ENCODE measurements at places on chromosomes 3 and 15.

GRCh38 chr3:65778968-65779367 lies 259.8 kb downstream of the MAGI1 start:
- DNase-seq, result no peak

DNA sequence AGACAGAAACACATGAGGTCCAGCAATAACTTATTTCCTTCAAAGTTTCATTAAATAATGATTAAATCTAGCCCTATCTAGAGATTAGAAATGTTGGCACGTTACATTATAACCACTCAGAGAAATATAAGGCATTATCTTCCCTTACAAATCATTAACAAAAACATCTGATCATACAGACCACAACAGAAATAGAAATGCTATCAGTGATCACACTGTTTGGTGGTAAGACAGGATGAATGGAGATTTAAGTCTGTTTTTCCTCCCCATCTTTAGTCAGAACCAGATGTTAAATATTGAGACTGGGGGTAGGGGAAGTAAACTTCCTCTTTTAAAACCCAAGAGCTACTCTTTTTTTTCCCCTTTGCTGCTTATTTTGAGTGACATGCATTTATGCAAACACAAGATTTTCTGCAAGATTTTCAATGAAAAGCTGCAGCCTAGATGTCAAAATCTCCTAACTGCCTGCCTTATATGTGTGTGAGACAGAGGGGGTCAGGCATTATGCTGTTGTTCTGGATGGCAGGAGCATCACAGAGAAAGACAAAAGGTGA lies 70.4 kb downstream of the CBLB start:
- DNase-seq, result no peak

- DNase-seq, result no peak
Observed at GRCh38 chr3:135908225-135908624, 57.3 kb upstream of the PPP2R3A start.

DNA sequence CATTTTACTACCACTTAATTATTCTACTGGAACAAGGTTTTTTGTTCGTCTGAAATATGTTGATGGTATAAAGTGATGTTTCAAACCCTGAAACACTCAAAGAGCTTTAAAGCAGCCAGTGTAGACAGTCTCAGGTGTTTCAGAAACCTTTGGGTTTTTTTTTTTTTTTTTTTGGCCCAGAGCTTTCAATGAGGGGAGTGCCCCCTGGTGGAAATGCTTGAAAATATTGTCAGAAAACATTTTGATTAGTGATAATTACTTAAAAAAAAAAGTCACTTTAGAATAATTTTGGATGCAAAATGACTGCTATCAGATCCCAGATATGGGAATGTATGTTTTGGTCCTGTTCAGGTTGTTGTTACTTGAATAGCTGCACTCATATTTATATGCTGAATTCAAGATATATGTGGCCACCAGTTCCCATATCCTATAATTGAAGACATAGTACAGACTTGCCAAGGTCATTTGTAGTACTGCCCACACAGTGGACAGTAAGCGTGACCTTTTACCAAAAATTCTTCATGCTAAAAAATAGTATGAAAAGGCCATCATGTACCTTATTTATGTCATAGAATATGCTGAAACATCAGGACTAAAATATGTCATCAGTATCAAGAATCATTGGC lies 35.9 kb downstream of the SATB1 start:
- no peak for DNase-seq

DNA sequence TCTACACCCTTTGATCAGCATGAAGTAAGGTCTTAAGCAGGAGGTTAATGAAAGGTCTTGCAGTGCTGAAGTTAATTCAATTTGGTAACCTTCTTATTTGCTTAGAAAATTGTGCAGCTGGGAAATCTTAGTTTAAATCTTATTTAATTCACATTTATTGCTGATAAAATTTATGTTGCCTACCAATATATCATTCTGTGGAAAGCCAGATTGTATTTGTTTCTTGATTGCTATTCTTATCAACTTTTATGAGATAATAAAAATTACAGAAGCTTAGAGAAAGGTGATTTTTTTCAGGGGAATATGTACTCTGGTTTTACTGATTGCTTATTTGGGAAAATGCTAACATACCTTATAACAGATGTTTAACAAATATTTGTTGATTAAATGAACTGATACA lies 64.0 kb upstream of the PAQR5 start:
- no peak for DNase-seq

DNA sequence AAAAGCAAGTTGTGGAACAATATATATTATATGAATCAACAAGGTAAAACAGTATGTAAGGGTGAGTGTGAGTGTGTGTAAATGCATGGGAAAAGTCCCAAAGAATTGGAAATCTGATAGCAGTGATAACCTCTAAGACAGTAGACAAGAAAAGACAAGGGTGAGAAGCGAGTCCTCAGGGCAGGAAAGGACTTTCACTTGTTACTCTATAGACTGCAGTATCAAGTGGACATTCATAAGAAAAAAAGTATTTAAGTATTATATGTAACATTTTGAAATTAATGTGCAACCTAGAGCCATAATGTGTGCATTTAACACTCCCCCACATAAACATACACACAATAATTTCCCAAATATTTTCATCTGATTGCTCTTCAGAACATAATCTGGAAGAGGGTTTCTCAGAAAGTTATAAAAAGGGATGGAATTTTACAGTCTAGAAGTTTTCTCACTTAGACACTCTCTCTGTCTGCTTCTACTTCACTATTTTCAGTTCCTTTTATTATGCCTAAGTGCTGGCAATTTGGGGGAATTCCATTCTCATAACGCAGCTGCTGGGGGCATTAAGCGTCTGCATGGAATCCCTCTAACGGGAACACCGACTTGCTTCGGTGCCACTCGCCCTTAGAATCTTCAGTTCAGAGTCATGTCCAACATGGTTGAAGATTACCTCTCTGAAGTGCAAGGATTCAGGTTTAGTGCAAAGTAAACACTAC lies 50.0 kb upstream of the CDIN1 start:
- no peak for DNase-seq

GRCh38 chr3:51709004-51709420 lies 2.1 kb downstream of the GRM2 start:
- no peak for DNase-seq

DNA sequence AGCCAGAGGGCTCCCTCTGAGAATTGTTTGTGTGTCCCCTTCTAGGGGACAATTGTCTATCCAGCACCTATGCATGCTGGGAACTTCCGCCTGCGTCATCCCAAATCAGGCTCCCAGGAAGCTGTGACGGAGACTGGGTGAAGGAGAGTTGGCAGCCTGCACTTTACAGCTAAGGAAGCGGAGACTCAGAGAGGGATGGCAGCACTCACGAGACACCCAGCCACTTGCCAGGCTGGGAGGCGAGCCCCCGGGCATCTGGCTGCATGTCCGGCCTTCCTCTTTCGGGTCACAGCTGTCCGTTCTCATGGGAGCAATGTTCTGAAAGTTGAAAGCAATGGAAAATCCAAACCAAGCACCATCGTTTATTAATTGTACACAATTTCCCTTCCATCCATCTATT lies 45.5 kb upstream of the SLC6A11 start:
- no peak for DNase-seq

GRCh38 chr3:134839990-134840389 lies 44.9 kb downstream of the EPHB1 start:
- no peak for DNase-seq

- DNase-seq, result no peak
Observed at GRCh38 chr3:183031826-183032225, 51.5 kb upstream of the DCUN1D1 start.

DNA sequence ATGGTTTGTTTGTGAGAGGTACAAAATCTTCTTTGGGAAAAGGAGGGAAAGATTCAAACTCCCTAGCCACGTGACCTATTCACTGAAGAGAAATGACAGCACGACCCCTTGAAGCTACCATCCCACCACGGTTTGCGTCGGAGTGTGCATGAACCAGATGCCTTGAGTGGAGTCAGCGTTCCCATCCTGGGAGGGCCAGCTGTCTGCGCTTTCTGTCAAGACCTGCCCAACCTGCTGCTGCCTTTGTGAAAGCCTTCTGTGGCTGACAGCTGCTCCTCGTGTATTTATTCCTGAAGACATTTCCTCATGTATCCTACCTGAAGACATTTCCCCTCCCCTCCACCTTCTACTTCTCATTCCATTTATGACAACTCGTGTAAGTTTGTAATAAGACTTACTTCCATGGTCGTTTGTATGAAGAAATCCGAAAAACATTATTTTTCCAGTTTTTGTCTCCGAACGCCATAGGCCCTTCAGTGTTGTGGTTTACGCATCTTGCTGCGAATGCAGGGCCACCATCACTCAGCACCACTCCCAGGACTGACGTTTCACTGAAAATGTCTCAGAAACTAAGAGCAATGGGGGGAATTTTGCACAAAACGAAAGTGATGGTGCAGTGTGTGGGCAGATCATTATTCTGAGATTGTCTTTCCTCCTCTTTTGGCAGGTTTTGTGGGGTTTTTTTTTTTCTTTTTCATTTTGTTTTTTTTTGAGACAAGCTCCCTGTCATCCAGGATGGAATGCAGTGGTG lies 18.9 kb downstream of the EBLN2 start:
- DNase-seq, result no peak
